ENCODE measurements at places on chromosomes 11 and 22.
A peak's percentile ranks its signal among the peaks of the same experiment; 100 is the strongest.

GRCh38 chr11:7520011-7520942 is 6.5 kb downstream of the PPFIBP2 start:
- DNase-seq: no peak

DNA sequence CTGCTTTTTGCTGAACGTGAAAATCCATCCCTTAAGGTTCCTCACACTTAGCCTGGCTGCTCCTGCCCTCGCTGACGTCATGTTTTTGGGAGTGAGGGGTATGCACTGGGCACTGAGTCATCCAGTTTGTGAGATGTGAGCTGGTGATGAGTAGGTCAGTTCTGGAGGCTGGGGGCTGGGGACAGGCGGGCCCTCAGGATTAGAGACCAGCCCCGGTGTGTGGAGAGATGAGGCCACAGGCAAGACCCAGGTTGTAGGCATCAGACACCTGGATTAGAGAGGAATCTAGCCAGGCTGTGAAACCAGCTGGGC is 9.2 kb downstream of the KCNC1 start:
- DNase-seq: no peak

DNA sequence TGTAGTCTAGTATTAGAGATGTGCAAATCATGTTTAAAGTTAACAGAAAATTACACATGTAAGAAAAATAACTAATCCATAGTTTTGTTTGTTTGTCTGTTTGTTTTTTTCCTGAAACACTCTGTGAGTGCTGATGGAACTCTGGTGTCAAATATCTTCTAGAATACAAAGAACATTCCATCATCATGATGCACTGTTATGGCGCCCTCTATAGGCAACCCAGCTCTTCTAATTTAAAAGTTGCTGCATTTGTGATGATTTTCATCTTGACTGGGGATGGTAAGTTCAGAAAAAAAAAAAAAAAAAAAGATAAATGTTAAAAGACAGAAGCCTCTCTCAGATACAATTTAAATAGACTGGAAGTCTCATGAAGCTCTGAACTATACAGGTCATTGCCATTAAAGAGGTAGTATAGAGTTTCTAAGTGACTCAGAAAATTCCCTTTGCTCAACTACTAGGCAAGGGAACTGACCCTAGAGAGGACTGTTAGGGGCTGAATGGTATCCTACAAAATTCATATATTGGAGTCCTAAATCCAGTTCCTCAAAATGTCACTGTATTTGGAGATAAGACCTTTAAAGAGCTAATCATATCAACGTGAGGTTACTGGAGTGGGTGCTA is 597.2 kb upstream of the ANO3 start:
- peak; percentile 85 for DNase-seq

DNA sequence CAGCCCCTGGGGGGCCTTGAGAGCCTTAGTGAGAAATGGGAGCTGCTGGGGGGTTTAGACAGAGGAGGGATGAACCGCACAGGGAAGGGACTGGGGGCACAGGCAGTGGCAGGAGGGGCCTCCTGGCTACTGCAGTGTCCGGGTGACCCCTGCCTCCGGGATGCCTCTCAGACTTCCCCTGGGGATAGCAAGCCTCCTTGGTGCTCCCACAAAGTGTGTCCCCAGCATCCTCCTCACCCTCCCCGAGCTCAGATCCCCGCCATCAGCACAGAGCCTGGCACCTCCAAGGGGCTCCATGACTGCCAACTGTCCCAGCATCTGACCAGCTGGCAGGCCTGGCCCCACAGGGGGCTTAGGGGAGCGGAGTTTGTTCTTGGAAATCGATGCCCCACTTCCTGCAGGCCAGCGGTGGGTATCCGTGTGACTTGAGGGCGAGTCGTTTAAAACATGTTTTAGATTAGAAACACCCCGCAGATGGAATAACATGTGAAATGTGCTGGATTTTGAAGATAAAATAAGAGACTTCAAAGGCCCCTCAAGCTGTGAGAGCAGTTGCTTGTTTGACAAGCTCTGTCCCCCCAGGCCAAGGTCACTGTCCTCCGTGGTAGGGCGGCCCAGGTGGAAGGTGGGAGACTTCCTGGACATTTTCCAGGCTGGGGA is 13.5 kb upstream of the FLRT1 start:
- no peak for DNase-seq

- DNase-seq: no peak
Observed at GRCh38 chr11:111409915-111410314, 30.8 kb upstream of the POU2AF1 start.

GRCh38 chr11:120172054-120172911 is 34.4 kb upstream of the TRIM29 start:
- DNase-seq: peak; percentile 73

GRCh38 chr22:24178502-24179440 is 2.5 kb upstream of the SUSD2 start:
- peak; percentile 61 for DNase-seq

DNA sequence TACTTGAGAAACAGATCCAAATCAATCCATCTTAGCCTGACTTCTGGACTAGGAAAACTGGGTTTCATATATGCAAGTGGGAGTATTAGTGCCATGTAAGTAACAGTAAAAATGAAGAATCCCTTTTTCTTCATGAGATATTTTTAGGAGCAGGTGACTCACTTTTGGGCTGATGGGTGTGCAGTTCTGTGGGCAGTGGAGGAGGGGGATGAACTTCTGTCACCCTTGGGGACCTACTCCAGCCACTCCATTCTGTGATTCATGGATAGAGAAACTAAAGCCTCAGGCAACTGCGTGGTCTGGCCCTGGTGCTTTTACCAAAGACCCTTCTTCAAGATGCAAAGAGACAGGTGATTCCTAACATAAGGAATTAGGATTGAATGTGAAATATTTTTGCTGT is 208.6 kb upstream of the NARS2 start:
- no peak for DNase-seq

- DNase-seq: no peak
Observed at GRCh38 chr11:95143106-95143681, 53.5 kb downstream of the ENDOD1 start.

GRCh38 chr22:42132457-42132856 is 1.8 kb upstream of the CYP2D6 start:
- DNase-seq: no peak

- no peak for DNase-seq
Observed at GRCh38 chr22:42286205-42286604, 15.8 kb upstream of the TCF20 start.

GRCh38 chr11:92703449-92703830 is 266.0 kb upstream of the MTNR1B start:
- DNase-seq: no peak

GRCh38 chr11:64226507-64227051 is 505 bp downstream of the NUDT22 start:
- DNase-seq: peak; percentile 49

DNA sequence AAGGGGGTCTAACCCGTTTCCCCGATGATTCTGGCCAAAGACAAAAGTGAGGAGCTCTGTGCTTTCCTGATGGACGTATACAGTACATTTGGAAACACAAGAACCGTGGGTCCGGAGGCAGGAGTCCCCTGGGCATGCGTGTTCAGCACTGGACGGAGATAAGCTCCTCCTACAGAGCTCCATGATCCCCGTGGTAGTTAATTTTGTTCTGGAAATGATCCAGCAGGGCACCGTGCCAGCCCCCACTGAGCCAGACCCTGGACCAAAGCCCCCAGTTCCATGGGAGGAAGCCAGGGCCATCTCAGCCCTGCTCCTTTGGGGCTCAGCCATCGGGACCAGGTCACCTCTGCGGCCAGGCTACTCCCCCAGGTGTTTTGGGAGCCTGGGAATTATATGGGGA is 83.3 kb downstream of the TRMU start:
- no peak for DNase-seq

GRCh38 chr11:73393011-73393380 is 16.8 kb downstream of the RELT start:
- DNase-seq: no peak

DNA sequence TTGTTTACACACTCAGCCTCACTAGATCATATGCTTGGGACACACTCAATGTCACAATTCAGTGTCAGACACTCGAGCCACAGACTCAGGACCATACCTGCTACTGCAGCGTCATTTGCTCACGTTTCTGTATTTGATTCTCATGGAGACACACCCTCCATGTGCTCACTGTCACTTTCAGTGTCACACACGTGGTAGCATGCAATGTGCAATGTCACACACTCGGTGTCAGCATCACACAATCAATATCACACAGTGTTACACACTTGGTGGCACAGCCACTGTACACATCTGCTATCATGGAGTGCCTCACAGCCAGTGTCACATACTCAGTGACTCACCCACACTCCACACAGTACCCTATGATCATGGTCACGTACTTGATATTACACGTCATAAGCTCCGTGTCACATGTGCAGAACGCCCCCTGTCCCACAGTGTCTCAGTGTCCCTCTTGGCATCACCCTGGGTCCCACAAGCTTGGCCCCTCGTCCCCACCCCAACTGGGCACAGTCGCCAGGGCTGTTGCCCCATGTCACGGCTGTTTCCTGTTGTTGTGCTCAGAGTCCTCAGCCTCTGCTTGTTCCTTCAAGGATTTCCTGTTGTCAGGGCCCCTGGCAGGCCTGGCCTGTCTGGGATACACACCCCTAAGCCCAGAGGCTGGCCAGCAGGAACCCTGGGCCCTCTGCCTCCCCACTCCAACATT is 49.6 kb downstream of the PDE2A start:
- no peak for DNase-seq

- peak; percentile 84 for DNase-seq
Observed at GRCh38 chr11:125382314-125382791, 113.7 kb downstream of the FEZ1 start.

- no peak for DNase-seq
Observed at GRCh38 chr11:58647141-58647699, 24.8 kb downstream of the CNTF start.

DNA sequence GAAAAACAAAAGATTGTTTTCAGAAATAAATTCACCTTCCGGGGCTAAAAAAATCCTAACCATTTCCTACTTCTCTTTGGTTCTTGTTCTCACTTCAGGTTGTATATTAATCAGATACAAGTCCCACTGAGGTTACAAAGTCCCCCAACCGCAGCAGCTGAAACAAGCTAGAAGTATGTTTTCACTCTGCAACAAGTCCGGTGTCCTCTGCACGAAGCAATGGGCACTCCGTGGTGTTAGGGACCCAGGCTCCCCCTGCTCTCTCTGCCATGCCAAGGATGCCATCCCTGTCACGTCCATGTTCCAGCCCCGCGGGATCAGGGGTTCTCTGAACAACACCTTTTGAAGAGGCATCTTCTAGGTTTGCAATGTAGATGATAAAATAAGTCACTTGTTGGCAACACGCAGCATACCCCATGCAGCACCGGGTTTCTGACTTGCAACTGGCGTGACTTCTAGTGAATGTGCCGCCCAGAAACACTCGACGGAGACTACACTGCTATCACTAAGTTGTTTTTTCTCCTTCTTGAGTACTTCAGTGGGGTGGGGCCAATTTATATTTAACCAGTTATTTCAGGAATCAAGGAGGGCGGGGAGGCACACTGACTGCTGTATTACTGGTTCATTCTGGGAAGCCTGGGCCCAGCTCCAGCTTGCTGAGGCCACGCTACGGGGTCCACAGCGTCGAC is 25.4 kb upstream of the GSTP1 start:
- DNase-seq: no peak

DNA sequence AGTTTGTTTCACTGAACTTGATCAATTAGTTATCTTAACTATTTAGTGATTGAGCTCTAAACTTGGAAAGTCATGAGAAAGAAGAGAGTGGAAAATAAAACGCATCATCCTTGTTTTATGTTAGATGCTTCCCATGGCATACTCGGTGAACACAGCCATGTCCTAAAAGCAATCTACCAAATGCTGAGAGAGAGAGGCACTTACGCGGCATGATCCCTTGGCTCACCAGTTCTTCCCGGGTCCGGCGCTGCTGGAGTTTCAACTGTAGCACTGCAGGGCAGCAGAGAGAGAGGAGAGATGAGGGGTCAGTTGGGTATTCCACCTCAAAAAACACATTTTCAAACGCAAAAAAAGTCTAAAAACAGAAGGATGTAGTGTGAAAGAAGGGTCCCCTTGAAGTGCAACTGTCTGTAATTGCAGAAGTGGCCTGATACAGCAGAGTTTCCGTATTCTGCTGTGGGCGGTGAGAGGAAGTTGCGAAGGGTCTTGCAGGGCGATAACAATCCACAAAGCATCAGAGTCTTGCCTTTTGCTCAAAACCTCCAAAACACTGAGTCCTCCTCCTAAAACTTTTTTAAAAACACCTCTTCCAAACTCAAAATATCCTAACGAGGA is 92.7 kb downstream of the SGSM3 start:
- DNase-seq: no peak

GRCh38 chr11:20353829-20354434 is 9.6 kb upstream of the HTATIP2 start:
- peak; percentile 74 for DNase-seq

GRCh38 chr22:19874307-19875060 is 19.8 kb upstream of the GNB1L start:
- DNase-seq: peak; percentile 65

DNA sequence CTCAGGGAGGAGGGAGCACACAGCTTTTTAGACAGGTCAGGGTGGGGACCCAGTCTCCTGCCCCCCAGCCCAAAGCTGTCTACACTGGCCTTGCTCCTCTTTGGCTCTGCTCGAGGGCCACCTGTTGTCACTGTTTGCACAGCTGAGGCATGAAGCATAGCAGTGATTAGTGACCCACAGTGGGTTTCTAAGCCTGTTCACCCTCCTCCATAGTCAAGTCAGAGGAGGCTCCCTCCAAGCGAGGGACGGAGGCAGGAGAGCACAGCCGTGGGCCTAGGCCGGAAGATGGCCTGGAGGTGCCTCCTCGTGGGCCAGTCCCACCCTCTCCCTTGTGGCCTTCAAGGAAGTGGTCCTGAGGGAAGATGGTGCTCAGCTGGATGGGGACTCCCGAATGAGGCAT is 241.1 kb downstream of the GRIK4 start:
- DNase-seq: peak; percentile 26

GRCh38 chr22:37999640-38000272 is 15.4 kb upstream of the SOX10 start:
- DNase-seq: no peak

DNA sequence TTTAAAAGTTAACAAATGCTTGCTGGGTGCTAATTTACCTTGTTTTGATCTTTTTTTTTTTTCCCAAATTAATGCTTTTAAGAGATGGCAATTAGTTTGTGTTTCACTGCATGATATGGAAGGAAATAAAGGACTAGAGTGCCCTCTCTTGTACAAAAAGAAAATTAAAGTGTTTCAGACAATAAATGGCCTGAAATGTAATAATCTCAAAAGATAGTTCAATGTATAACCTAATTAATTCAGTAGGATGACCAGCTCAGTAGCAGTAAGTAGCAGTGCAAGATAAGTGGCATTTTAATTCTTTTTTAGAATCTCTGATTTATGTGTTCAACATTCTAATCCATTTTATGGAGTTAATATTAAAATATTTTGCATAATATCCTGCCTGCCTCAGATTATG is 39.9 kb upstream of the MYO18B start:
- peak; percentile 33 for DNase-seq

DNA sequence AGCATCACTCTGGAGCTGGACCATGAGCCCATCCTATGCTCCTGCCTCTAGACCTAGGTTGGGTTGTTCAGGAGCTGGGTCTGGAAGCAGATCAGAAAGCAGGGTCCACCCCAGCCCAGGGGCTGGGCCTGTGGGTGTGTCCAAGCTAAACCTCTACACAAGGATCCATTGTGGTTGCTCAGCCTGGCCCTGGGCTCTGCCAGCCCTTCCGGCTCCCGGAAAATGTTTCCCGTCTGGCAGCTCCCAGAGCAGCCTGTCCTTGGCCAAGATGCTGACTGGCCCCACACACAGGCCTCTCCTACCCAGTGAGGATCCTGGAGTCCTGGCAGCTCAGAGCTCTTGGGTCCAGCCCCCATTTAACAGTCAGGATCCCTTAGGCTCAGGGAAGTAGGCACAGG is 35.3 kb upstream of the FCHSD2 start:
- no peak for DNase-seq

Measured in NCI-H82 (cell line).